Activated CD8-positive, alpha-beta memory T cell treated with anti-CD3 and anti-CD28 coated beads, Interleukin-2, amount 50 U/mL, for 48 hours (primary cell): ENCODE measurements at places on chromosomes 12 and 14.

- no peak for DNase-seq
Observed at GRCh38 chr14:102994689-102995088, 62.7 kb downstream of the CDC42BPB start.

DNA sequence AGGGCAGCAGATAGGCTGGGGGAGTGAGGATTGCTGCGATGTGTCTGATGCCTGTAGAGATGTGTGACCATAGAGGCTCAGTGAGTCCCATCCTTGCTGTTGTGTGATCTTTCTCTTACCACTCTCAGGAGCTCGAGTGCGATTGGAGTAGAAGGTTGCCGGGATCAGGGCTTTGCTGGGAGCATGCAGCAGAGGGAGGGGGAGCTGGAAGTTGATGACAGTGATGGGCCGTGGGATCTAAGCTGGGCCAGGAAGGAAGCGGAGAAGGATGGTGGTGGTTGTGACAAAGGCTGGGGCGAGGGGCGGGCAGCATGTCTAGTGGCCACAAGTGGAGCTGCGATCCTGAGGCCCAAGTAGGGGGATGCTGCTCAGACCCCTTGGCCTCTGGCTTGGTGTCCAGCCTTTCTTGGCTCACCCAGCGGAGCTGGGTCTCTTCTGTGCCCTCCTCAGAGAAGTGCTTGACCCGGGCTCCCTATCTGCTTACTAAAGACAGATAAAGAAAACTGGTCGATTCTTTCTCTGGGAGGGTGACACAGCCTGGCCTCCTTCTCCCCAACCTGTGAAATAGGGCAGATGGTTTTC is 66.2 kb downstream of the PRMT8 start:
- no peak for DNase-seq

GRCh38 chr12:57196439-57196838 is 20.2 kb upstream of the NXPH4 start:
- no peak for DNase-seq

GRCh38 chr12:124380796-124381455 is 86.0 kb downstream of the RFLNA start:
- DNase-seq = no peak

- DNase-seq = no peak
Observed at GRCh38 chr14:95948558-95948981, 71.9 kb downstream of the TUNAR start.

DNA sequence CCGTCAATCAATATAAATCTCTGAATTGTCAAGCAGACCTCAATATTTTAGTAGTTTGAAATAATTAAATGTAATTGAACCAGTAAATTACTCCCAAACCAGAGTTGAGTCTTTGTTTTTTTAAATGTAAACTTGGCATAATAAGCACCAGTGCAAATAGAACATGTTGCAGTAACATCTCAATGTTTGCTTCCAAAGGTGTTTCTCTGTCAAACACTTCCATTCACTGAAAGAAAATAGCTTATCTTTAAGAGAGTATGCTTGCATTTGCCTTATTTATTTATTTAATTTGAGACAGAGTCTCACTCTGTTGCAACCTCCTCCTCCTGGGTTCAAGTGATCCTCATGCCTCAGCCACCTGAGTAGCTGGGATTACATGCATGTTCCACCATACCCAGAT is 39.9 kb upstream of the EGLN3 start:
- no peak for DNase-seq

DNA sequence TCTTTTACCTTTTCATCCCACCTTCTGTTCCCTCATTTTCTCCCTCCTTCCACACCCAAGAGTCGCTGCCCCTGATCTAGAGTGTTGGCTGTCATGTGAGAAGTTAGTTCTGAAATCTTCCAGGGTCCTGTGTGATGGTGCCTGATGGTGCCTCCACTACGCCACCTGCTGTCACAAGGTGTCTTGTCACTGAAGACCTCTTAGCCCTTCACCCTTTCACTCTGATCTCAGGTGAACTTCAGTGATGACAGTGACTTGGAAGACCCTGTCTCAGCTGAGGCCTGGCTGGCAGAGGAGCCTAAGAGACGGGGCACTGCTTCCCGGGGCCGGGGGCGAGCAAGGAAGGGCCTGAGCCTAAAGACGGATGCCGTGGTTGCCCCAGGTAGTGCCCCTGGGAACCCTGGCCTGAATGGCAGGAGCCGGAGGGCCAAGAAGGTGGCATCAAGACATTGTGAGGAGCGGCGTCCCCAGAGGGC is 7.6 kb upstream of the PFDN5 start:
- DNase-seq = peak; percentile 64

- no peak for DNase-seq
Observed at GRCh38 chr14:51644217-51644933, 7.3 kb upstream of the FRMD6 start.

DNA sequence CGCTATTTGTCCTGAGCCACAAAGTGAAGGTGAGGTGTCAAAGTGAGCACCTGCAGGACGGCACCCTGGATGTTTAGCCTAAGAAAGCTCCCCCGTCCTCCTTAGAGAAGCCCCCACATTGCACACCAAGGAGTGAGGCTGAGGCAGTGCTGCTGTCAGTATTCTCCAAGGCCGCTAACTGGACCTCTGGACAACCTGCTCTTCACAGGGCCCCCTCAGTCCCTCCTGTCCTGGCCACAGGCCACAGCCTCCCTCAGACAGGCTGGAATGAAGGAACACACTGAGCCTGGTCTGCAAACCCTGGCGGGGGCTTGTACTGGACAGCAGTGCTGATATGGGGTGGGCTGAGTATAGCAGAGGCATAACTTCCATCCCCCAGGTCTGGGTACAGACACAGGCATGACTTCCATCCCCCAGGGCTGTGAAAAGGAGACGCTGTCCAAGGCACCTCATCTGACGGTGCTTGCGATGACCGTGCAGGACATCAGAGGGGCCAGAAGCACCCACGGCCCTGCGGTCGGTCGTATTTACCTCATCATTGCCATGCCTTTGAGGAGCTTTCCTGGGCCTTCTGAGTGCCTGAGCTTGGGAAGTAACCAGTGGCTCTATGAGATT is 82.4 kb upstream of the DIO3 start:
- DNase-seq = no peak

DNA sequence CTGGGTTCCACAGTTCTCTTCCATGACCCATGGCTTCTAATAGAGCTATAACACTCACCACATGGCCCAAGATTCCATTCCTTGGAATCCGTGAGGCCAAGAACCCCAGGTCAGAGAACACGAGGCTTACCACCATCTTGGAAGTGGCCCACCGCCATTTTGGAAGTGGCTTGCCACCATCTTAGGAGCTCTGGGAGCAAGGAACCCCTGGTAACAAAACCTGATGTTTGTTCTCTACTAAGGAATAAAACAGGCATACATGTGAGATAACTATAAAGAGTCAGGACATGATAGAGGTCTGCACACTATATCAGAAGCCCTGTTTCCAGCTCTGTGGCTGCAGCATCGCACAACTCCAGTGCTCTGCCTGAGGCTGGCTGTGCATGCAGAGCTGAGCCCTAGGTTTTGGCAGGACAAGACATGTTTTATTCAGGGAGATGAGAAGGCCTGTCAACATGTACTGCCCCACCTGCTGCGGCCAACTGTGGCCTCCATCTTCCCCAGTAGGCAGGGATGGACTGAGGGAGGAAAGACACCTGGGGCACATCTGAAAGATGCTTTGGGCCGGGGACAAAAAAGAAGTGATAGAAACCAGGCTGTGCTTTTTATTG is 344.9 kb downstream of the DAD1 start:
- no peak for DNase-seq

DNA sequence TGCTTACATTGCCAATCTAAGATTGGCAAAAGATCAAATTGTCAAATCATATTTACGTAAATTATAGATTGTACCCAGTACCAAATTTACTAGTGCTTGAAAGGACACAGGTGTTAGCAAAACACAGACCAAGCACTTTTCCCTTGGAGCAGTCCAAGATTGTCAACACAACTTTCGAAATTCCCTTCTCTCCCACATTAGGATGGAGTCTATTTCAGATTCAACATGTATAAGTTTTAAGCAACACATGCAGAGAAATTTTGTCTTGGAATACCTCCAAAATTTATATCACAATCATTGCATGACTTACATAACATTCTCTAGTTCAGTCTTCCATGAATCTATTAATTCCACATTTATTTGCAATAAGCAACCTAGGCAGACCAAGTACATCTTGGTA is 74.9 kb upstream of the SLCO1C1 start:
- no peak for DNase-seq

GRCh38 chr14:56949828-56950227 is 139.5 kb upstream of the OTX2 start:
- no peak for DNase-seq

DNA sequence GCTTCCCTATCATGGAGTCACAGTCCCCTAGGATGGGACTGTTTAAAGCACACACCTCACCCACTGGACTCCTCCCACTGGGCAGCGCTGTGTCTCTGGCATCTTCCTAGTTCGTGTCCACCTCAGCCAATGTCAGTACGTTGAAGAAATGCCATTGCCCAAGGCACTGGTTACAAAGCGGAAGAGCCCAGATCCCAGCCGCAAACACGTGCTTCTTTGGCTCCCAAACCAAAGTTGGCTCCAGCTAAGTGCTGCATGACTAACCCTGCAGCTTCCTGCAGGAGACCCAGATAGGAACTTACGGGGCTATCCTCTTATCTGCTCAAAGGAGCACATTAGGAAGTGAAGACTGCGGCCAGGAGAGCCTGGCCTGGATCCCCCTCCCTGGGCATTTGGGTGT is 9.3 kb downstream of the SYNE3 start:
- no peak for DNase-seq

DNA sequence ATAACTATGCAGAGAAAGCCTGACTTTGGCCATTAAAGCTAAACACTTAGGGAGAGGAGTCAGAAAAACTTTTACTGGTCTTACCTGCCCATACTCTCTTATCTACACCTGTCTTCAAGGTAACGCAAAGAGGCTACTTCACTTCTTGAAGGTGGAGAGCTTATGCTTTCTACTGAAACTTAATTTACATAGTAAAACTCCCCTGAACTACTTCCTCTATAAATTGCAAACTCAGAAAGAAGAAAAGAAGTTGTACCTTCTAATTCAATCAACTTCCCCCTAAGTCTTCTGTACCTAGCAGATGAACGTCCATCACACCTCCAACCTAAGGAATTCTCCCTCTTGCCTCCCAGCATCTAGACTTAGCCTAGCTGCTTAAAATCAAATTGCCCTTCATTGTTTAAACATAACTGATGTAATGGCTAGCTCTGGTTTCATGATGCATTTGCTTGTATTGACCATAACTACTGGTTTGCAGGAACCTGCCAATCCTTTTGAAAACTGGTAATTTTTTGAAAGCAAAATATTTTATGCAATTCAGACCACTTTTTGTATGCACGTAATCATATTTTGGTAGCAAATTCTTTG is 87.7 kb downstream of the STON2 start:
- no peak for DNase-seq

DNA sequence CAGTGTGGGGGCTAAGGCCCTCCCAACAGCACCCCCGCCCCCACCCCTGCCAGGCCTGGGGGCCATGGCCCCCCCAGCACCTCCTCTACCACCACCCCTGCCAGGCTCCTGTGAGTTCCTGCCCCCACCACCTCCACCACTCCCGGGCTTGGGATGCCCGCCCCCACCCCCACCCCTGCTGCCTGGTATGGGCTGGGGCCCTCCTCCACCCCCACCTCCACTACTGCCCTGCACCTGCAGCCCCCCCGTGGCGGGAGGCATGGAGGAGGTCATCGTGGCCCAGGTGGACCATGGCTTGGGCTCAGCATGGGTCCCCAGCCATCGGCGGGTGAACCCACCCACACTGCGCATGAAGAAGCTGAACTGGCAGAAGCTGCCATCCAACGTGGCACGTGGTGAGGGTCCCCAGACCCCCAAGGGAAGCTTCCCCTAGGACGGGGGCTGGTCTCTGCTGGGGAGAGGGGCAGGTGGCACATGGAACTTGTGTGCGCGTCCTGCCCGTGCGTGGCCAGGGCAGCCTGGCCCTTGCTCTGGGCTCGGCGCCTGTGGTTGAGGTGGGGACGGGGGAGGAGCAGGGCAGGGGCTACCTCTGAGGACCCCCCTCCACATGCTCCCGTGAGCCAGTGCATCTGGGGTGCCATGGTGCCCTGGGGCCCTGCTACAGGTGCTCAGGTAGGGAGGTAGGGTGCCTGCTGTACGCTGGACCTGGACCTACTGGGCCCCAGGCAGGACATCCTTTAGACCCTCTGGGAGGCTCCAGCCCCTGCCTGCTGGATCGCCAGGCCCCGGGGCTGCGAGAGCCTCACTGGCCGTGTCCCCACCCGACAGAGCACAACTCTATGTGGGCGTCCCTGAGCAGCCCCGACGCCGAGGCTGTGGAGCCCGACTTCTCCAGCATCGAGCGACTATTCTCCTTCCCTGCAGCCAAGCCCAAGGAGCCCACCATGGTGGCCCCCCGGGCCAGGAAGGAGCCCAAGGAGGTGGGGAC is 16.1 kb upstream of the ADSS1 start:
- DNase-seq = no peak

DNA sequence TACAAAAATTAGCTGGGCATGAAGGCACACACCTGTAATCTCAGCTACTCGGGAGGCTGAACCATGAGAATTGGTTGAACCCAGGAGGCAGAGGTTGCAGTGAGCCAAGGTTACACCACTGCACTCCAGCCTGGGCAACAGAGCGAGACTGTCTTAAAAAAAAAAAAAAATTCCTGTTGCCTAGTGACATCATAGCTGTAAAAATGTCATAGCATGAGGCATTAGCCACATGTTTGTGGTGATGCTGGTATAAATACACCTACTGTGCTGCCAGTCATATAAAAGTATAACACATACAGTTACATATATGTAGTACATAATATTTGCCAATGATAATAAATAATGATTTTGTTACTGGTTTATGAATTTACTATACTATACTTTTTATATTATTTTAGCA is 22.2 kb downstream of the SLC41A2 start:
- no peak for DNase-seq

DNA sequence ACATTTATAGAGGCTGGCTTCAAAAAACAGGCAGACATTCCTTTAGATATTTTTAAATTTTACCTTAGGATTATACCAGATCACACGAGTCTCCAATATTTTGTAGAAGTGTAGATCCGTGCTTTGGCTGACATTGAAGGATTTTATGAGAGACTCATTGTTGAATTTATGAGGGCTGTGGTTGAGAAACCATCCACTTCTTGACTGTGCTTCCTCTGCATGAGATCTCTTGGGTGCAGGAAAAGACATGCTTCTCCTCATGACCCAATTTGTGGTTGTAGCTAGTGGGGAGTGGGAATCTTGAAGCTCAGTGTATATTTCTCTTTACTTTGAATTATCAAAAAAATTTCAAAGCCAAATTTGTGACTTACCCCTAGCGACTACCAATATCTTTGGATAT is 36.7 kb upstream of the NKX2-8 start:
- no peak for DNase-seq

GRCh38 chr12:106883426-106883825 is 72.3 kb upstream of the TMEM263 start:
- DNase-seq = no peak

DNA sequence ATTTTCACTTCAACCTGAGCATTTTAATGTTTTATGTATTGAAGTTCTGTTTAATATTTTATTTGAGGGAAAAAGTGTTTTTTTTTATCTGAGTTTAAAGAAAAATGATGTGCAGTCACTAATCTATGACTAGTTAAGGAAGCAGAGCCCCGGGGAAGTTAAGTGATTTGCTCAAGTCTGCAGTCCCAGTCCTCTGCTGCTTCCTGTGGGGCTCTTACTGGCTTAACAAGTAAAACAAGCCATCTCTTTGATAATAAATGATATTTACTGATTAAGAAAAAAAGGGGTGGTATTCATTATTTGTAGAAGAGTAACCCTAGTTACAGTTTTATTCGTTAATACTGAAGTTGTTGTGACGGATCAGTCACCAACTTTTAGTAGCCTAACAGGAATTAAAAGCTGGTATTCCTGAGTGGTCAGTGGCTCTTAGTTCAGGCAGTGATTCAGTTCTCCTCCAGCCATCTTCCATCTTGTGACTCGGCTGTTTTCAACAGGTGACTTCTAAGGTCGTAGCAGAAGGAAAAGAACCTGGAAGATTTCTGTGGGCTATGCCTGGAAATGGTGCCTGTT is 21.7 kb downstream of the BICDL1 start:
- no peak for DNase-seq
